ENCODE measurements at places on chromosomes 1 and 21.

GRCh38 chr1:18354612-18355011 is 126.1 kb upstream of the KLHDC7A start:
- DNase-seq: peak; percentile 15

DNA sequence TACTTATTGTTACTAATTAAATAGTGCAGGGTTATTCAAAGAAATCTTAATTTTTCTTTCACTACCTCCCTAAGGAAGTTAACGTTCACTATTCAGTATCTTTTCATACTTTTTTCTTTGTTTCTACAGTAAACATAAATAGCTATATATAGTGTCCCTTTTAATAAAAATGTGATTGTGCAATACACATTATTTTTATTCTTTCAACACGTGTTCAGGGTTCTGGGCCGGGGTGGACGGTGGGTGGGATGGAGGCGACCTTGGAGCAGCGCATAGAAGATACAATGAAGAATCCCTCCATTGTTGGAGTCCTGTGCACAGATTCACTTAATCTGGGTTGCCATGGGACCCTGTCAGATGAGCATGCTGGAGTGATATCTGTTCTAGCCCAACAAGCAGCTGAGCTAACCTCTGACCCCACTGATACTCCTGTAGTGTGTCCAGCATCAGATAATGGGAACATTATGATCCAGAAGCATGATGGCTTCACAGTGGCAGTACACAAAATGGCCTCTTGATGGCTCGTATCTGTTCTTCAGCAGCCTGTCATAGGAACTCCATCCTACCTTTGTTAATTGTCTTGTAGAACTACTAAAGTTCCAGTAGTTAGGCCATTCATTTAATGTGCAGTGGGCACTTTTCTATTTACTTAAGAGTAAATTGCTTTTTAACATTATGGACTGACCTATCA is 155.9 kb upstream of the L1TD1 start:
- no peak for DNase-seq

DNA sequence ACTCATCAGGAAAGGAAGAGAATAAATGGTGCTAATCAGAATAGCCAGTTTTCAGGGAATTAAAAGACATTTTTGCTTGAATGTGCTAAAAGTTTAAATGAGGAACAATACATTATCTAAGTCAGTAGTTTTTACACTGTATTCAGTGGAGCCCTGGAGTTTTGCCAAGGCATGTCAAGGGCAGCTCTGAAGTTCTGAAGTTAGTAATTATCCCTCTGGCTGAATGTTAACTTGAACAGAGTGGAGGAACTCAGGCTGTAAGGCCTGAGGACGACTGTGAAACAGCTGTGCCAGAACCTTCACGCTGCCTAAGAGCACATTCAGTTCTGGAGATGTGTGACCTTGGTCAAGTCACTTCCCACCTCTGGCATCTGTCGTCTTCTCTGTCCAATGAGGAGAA is 68.1 kb downstream of the EDEM3 start:
- DNase-seq: no peak

- no peak for DNase-seq
Measured at GRCh38 chr1:33899746-33900145, 35.9 kb downstream of the HMGB4 start.

- peak; percentile 41 for DNase-seq
Measured at GRCh38 chr1:31617916-31618746, 642 bp downstream of the HCRTR1 start.

GRCh38 chr1:223825767-223826748 is 19.7 kb downstream of the TP53BP2 start:
- DNase-seq: no peak

DNA sequence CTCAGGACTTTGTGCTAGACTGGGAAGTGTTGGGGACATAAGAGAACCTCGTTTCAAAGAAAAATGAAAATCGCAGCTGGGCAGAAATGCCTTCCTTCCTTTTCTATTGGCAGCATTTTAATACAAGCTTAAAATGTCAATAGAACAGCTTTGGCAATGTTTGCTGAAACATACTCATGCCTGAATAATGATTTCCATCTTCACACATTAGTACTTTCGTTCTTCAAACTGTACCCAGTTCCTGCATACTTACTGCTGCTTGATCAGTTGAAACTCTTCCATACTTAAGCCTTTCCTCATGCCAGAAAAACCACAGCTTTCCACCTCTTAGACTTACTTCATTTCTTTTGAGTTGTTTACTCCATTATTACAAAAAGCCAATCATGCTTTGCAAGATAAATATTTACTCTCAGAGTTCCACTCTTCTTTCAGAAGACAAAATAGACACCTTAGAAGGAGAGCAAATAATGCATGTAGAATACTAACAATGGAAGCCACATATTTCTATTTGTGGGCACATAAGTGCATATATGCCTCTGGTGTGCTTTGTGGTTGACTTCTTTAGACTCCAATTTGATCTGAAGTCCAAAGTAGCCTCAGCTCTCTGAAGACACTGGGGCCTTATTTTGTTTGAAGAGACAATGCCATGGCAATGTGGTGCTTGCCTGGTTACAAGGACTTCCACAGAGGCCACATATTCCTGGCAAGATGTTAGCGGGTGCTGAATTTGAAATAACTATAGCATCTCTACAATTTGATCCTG is 22.7 kb upstream of the CD55 start:
- DNase-seq: peak; percentile 55

GRCh38 chr21:46388206-46388880 is 64.4 kb downstream of the PCNT start:
- DNase-seq: no peak

DNA sequence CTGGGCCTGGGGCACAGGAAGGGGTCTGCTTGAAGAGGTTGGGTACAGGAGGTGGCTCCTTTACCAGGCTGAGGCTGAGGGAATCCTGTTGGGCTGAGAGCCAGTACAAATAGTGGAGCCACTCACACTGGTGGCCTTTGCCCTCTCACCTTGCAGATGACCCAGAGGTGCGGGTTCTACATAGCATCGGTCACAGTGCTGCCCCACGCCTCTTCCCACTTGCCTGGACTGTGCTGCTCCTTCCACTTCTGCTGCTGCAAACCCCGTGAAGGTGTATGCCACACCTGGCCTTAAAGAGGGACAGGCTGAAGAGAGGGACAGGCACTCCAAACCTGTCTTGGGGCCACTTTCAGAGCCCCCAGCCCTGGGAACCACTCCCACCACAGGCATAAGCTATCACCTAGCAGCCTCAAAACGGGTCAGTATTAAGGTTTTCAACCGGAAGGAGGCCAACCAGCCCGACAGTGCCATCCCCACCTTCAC is 1.8 kb upstream of the SLC50A1 start:
- DNase-seq: no peak

GRCh38 chr1:41545996-41546832 is 61.7 kb upstream of the EDN2 start:
- no peak for DNase-seq

- no peak for DNase-seq
Measured at GRCh38 chr1:98991127-98992012, 13.3 kb downstream of the PLPPR5 start.

DNA sequence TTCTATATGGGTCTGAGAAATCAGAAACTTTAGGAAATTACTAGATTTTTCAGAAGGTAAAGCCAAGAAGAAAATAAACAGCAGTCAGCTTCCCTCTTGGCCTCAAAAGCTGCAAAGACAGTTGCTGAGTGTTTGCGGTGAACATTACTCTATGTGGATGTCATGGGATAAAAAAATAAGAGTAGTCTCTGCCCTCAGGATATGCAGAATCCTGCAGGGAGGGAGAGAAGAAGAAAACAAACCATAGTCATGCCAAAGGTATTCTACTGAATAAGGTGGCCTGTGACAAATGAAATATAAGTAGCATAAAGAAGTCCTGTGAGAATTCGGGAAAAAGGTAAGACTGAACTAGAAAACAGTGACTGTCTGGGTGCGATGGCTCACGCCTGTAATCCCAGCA is 19.0 kb downstream of the YARS1 start:
- DNase-seq: no peak

- no peak for DNase-seq
Measured at GRCh38 chr1:171344473-171344820, 30.5 kb downstream of the FMO4 start.

DNA sequence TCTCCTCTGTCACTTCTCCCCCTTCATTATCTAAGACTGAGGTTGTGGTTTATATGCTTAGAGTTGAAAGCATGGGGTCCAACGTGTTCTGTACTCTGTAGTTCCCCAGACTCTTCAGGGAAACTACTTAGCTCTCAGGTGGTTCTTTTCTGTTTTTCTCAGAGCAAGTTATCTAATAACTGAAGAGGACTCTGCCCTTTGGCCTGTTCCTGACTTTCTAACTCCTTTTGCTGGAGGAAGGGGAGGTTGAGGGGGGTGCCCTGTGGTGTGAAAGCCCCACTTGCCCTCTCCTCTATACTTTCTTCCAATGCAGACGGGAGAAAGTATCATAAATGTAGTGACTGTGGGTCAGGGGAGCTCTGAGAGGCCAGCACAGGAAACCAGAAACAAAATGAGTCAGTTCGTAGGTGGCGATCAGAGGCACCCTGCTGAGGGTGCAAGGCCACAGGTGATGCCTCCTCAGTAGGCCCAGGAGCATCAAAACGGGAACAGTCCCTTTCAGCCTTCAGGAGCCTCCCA is 5.0 kb downstream of the SLC25A44 start:
- no peak for DNase-seq

DNA sequence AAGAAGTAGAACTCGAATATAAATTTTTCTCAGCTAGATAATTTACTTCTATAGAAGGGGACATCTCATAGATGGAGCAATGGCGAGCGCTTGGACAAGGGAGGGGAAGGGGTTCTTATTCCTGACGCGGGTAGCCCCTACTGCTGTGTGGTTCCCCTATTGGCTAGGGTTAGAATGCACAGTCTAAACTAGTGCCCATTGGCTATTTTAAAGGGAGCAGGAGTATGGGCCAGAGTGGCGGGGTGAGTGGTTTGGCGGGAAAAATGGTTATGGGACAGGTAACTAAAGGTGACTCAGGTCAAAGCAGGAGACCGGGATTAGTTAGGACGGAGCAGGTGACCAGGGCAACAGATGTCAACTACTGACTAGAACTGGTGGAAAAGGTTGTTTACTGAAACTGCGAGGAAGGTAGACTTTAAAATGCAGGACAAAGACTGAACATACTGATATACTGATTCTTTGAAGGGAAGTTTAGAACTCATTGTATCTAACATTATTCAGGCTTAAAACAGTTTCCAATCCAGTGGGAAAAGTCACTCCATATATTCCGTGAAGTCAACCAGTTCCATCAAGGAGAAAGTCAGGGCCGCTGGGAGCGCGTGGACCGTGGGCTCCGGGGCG is 940 bp upstream of the ATAD3A start:
- peak; percentile 93 for DNase-seq

- peak; percentile 70 for DNase-seq
Measured at GRCh38 chr1:25795946-25796810, 3.8 kb upstream of the SELENON start.

GRCh38 chr1:96222701-96223100 is 498.9 kb upstream of the PTBP2 start:
- DNase-seq: no peak

DNA sequence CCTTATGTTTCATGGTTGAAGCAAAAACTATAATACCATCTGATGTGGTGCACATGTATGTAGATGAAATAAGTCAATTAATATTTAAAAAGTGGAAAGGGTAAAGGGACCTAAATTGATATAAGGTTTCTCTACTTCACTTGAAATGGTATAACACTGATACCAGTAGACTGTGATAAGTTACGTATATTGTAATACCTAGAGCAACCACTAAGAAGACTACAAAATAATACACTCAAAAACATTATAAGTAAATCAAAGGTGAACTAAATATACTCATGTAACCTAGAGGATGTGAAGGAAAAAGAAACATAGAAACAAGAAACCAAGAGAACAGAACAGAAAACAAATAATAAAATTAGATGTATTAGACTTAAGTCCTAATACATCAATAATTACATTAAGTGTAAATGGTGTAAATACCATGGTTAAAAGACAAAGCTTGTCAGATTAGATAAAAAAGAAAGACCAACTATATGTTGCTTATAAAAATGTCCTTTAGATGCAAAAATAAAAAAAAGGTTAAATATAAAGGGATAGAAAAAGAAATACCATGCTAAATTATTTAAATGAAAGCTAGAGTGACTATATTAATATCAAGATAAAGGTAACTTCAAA is 118.8 kb downstream of the LRRC7 start:
- DNase-seq: no peak

- no peak for DNase-seq
Measured at GRCh38 chr1:53769780-53770179, 30.8 kb upstream of the GLIS1 start.

- DNase-seq: no peak
Measured at GRCh38 chr1:36456391-36456928, 6.2 kb upstream of the OSCP1 start.

GRCh38 chr1:67460676-67461500 is 30.7 kb upstream of the SERBP1 start:
- DNase-seq: no peak

DNA sequence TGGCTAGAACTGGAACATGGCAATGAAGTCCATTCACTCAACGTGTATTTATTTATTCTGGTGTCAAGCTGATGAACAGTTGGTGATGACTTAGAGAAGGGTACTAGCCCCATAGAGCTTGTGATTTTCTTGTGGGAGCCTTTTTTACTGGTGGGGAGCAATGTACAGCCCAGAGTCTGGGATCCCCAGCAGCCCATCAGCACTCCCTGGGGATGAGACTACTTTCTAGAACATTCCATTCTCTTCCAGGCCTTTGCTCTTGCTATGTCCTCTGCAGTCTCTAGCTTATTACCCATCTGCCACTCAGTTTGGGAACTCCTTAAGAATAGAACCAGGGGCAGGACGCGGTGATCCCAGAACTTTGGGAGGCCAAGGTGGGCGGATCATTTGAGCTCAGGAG is 11.6 kb downstream of the SLC2A1 start:
- DNase-seq: no peak

DNA sequence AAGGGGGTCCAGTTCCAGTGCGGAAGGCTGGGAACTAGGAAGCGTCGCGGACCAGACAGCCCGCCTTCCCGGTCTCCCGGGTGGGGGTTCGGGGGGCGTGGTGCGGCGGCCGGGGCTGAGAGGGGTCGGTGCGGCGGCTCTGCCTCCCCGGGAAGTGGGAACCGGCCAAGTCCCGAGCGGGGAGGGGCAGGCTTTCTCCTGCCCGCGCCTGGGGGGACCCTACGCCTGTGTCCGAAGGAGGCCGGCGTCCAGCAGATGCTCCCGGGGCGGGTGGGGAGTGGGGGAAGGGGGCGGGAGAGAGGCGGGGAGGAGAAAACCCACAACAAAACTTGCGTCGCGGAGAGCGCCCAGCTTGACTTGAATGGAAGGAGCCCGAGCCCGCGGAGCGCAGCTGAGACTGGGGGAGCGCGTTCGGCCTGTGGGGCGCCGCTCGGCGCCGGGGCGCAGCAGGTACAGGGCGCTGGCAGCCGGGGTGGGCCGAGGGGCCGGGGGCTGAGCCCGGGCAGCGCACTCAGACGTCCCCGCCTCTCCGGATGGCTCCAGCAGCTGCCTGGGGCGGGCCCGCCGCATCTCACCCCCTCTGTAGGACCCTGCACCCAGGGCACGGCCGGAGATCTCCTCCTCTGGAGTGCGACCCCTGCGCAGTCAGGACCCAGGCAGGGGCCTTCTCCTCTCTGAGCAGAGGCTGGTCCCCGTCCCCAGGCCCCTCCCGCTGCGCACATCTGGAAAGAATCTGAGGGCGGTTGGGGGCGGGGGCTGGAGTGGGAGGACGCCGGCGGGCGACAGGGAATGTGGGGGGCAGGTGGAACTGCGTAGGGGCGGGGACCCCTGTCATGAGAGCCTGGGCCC is at the start of gene PODN:
Gene PODN (plus strand): TSS at position 355 of the 849 bp plus-strand sequence. CDS start 7,643 bp downstream, outside the sequence.
- no peak for DNase-seq

- DNase-seq: no peak
Measured at GRCh38 chr1:109255678-109256077, 6.3 kb downstream of the CELSR2 start.

Measured in DMS153 (cell line).